ENCODE measurements at places on chromosomes 13 and 19.
A peak's percentile ranks its signal among the peaks of the same experiment; 100 is the strongest.

DNA sequence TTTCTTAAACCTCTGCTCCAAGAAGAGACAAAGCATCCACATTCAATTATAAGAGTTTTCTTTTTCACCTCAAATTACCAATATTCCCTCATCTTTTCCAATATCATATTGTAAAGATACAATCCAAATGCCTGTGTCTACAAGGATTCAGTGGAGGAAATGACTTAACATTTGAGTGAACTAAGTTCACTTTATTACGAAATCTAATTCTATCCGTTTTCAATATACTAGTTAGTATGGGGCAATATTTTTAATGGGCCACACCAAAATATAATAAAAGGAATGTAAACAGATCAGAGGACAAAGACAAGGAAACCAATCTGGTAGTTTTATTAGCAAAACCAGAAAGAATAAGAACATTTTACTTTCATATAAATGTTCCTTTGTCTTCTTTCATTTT is 136.0 kb downstream of the DCLK1 start:
- no peak for DNase-seq

DNA sequence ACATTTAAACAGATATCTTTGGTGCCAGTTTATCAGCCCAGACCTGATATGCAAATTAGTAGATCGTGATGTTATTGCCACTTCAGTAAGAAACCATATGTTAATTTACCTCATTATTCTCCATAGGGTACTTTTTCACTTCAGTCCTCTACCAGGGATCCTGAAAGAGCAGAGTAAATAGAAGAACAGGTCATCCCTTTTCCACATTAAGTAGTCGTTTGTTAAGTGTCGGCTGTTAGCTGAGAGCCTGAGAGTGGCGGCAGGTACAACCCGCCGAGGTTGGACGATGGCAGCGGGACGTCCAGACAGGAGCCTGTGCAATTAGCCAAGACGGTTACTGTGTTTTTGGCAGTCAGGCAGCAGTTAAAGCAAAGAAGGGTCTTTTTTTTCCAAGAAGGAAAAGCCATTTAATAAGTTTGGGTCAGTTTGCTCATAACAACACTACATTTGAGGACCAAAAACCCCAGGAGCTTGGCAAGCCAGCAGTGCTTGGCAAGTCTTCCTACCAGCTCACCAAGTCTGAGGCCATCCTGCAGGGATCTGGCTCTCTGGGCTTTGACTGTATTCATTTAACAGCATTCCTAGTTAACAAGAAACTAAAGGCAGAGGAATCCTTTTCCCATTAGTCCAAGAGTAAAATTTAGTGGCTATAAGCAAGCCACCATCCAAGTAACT is 231.8 kb downstream of the SHISA2 start:
- no peak for DNase-seq

DNA sequence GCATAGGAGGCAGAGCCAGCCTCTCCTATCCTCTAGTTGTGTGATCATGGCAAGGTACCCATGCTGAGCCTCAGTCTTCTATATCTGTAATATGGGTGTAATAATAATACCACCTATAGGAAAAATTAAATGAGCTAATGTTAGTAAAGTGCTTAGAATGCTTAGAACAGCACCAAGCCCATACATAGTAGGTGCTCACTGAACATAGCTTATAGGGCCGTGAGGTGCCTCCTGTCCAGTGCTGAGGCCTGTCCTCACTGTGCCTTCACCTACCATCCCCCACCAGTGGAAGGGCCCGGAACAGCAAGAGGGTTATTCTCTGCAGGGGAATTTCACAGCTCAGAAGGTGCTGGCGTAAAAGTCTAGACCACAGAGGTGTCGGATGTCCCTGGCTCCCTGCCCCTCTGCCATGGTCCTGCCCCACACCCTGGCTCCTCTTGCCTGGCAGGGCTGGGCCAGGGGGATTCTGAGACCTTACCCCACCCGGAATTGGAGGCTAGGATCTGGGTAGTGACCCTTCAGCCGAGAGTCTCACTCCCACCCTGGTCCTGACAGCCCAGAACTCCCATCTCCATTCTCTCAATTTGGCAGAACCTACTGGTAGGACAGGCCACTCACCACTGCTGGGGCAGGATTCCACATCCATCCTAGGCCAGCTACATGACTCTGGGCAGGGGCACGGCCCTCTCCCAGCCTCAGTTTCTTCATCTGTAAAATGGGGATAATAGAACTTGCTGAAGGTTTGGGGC is 2.2 kb upstream of the SCN1B start:
- DNase-seq = no peak

- DNase-seq = no peak
Observed at GRCh38 chr13:83221813-83222241, 660.4 kb downstream of the SLITRK1 start.

- no peak for DNase-seq
Observed at GRCh38 chr19:30046522-30046921, 104.5 kb downstream of the URI1 start.

GRCh38 chr19:48489608-48490216 is 20.5 kb downstream of the CYTH2 start:
- DNase-seq = peak; percentile 19

DNA sequence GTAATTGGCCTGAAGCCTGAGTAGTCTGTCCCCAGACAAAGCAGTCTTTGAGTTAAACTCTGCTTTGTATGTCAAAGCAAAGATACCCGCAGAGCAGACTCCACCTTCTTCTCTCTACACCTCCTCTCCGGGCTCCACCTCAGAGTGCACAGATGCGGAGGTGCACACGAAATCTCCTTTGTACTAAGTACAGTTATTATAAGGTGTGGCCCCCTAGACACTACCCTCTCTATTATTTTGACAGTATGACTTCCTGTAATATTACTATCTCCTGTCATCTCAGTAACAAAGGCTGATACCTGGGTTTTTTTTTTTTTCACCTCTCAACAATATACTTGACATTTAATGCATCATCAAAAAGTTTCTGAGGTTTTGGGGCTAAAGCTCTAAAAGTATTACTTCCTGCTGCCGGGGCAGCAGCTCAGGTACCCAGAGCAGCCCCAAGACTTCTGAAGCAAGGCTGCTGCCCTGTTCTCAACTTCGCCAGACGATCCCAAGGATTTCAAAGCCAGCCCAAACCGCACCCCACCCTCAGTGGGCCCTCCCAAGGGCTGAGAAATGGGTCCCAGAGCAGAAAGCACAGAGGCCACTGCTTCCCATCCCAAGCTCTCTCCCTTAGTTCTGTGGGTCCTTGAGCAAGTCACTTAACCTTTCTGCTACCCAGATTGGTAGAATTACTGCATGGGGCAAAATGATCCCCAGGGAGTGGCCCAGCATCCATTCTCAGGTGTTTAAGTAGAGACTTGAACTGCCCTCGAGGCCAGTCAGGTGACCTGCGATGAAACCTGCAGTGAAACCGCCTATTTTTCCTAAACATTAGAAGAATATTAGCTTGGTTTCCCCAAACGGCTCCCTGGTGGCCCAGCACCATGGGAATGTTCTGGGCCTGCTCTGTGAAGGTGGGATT is 180.6 kb downstream of the FOXO1 start:
- no peak for DNase-seq

DNA sequence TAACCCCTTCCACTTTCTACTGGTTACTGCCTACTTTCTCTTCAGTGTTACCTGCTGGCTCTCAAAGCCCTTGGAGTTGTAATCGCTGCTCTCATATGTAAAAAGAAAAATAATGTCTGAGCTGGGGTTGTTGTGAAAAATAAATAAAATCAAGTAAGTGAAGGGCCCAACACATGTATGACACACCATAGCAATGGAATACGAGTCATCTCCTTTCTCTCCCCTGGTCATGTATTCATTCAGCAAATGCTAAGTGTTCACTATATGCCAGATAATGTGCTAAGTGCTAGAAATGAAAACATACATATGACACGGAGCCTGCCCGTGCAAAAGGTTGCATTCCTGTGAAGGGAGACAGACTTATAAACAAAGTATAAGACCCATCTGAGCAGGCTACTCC is 535.0 kb downstream of the RFC3 start:
- no peak for DNase-seq

GRCh38 chr19:27777726-27778125 is 1435.2 kb downstream of the UQCRFS1 start:
- no peak for DNase-seq

- no peak for DNase-seq
Observed at GRCh38 chr13:20425819-20426219, 99.8 kb downstream of the CRYL1 start.

- DNase-seq = no peak
Observed at GRCh38 chr13:111846391-111847159, 220.4 kb upstream of the SOX1 start.

- DNase-seq = no peak
Observed at GRCh38 chr19:38683393-38684077, 36.1 kb downstream of the ACTN4 start.

DNA sequence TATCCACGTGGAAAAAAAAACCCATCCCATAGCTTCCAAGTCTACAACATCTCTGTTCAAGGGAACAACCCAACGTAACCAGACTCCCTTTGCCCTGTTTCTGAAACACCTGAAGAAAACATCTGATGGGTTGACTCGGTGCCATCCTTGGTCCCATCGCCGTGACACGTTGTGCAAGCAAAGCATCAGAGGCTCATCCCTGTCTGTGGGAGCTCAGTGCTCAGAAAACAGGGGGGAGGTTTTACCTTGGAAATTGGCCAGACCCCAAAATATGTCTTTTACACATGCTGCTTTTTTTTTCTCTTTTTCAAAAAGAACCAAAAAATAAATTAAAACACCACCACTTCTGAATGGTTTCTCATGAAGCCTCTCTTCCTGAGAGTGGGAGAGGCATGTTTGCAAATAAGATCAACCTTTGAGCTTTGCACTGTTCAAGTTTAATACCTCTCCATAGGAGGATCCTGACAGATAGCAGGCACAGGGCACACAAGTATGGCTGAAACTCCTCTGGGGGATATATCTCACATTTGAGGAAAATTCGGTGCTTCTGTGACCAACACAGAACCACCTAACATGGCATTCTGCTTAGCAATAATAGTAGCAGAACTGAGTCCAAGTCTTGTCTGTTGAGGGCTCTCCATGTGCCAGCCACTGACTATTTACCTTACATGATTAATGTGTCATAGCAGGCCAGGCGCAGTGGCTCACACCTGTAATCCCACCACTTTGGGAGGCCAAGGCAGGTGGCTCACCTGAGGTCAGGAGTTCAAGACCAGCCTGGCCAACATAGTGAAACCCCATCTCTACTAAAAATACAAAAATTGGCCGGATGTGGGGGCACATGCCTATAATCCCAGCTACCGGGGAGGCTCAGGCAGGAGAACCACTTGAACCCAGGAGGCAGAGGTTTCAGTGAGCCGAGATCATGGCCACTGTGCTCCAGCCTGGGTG is 7.0 kb upstream of the PVR start:
- no peak for DNase-seq

GRCh38 chr13:70844391-70845108 is 736.3 kb upstream of the KLHL1 start:
- no peak for DNase-seq

- DNase-seq = peak; percentile 7
Observed at GRCh38 chr19:52200044-52200443, 10.2 kb downstream of the PPP2R1A start.

DNA sequence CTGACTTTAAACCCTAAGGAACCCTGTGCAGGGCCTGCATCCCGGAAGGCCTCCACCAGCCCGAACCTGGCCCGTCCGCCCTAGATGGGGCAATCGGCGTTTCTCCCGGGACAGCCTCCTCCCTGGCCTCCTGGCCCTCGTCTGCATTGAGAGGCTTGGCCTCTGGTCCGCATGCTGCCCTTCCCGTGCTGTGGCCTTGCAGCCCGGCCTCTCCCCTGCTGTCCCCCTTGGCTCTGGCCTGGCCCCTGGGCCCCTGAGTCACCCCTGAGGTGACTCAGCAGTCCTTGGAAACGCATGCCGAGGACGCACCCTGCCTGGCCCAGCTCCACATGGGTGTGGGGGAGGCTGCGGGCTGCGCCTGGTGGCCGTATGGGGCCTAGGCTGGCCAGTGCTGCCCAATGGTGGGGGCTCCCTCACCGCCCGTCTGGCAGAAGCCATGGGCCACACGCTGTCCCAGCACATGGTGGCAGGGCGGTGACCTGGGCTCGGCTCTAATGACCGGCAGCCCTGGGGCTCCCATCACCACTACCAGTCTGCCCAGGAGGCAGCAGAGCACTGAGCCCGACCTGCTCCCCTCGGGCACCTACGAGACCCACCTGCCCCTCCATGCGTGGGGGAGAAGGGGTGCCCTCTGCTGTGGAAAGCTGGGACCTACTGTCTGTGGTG is 25.7 kb downstream of the SH3GL1 start:
- no peak for DNase-seq

GRCh38 chr19:9044449-9044848 is 34.2 kb upstream of the MUC16 start:
- no peak for DNase-seq

GRCh38 chr13:112231451-112232083 is 144.6 kb upstream of the SPACA7 start:
- no peak for DNase-seq

- DNase-seq = no peak
Observed at GRCh38 chr13:21594715-21595545, 9.0 kb downstream of the MICU2 start.

DNA sequence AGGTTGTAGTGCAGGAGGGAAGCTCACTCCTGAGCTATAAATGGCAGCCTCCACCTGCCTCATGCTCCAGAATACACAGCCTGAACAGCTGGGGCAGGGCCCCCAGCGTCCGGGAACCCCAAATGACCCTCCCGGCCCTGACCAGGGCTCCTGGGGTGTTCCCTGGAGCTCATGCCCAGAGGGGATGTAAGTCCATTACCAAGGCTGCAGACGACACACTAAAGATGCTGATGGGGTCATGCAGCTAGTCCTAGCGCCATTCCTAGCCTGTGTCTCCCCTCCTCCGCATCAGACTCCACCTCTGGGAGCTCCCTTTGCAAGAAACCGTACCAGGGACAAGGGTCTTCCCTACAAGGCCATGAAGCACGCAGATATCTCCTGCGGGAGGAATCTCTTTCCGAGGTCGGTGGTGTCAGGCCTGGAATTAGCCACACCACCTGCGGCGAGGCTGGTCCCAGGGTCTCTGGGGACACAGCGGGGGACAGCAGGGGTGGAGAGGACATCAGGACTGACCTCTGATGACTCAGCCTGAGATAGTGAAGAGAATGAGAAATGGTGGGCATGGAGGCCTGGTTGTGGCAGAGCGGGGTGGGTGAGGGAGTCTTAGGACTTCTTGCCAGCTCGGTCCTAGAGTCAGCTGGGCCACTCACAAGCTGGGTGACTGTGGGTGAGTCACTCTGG is 11.9 kb upstream of the TPM4 start:
- no peak for DNase-seq
